COR-L47 (cell line): ENCODE measurements at places on chromosomes 1 and 21.
A peak's percentile ranks its signal among the peaks of the same experiment; 100 is the strongest.

DNA sequence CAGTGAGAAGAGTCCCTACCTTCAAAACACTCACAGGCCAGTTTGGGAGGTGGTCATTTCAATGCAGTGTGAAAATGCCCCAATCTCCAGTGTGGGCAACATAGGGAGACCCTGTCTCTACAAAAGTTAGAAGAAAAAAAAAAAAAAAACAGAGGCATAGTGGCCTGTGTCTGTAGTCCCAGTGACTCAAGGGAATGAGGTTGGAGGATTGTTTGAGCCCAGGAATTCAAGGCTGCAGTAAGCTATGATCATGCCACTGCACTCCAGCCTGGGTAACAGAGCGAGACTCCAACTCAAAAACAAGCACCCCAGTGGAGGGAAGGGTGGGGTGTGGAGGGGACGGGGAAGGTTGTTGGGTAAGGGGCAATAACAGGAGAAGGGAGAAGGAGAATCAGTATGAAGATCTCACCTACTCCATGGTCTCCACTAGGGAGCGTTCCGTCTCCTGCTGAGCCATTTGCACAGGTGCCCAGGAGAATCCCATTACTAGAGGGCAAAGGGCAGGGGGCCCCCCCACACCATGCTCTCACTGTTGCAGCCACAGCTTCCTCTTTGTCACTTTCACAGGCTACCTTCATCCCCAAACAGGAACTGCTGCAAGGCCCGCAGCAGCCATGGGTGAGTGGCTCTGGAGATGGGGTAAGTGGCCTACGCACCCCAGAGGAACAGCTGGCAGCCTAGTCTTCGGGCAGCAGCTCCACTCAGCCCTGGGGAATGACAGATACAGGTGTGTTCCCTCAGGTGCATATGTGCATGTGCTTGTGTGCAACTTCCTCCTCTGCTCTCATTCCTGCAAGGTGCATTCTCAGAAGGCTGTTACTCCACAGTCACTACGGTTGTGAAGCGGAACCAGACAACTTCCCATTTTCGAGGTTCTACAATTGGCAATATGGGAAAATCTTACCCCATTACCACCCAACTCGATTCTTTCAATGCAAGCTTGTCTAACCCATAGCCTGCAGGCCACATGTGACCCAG, 87.9 kb upstream of the LYST start:
- no peak for DNase-seq

GRCh38 chr1:100452641-100453040, 85.3 kb upstream of the GPR88 start:
- DNase-seq: no peak

DNA sequence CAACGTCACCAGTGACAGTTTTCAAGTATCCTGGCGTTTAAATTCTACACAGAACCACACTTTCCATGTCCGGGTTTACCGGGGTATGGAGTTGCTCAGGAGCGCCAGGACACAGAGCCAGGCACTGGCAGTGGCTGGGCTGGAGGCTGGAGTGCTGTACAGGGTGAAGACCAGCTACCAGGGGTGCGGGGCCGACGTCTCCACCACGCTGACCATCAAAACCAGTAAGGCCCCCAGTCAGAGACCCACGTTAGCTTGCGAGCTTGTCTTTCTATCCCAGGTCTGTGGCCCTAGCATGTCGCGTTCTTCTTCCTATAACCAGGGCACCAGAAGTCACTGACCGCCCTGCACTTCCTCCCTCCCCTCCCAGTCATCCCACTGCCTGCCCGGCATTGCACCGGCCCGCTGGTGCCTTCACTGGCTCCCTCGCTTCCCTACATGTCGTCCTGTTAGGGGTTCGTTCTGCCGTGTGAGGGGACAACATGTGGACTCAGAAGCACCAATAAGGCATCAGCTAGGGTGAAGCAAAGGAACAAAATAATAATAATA, 27.9 kb downstream of the UMODL1 start:
- DNase-seq: no peak

DNA sequence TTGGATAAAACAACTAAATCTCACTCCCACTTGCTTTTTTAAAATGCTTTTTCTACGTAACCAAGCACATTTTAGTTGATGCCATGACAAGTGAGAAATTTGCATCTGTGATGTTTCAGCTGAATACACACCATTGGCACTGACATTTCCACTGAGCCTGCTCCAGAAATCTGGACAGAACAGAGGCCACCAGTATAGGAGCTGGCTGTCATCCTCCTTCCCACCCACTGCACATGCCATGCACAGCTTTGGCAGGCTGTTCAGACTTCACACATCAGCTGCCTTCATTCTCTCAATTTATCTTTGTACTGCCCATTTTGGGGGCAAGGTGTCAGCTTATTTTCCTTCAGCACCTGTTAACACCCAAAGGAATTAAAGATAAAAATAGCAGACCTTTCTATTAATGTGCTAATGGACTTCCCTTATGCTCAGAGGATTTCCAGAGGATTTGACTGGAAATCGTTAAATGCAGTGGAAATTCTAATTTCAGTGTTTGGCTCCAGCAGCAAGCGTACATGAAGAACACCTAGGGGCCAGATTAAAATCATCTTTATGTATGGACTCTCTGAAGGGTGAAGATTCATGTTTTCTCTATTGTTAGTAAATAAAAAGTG, 12.9 kb upstream of the PODN start:
- no peak for DNase-seq

GRCh38 chr1:62038594-62039284, 155.9 kb upstream of the L1TD1 start:
- DNase-seq: no peak

- DNase-seq: no peak
Measured at GRCh38 chr1:173823781-173824314, 625 bp upstream of the DARS2 start.

GRCh38 chr1:217052626-217053025, 329.4 kb upstream of the ESRRG start:
- no peak for DNase-seq

- no peak for DNase-seq
Measured at GRCh38 chr1:240656531-240656930, 44.6 kb upstream of the GREM2 start.

GRCh38 chr1:32894019-32894600, 7.1 kb downstream of the TMEM54 start:
- peak; percentile 54 for DNase-seq

DNA sequence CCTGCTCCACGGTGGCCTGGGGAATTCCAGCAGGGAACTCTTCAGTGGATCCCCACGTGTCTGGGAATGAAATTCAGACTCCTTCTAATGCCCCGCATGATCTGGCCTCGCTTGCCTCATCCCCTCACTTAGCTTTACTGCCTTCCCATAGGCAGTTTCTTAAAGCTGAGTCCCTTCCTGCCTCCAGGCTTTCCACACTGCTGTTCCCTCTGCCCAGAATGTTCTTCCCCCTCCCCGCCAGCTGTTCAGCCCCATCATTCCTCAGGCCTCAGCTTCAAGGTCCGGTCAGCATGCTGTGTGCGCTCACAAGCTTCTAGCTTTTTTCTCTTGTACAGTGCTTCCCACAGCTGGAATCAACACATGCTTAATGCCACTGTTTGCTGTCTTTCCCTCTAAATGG, 54.9 kb upstream of the WASF2 start:
- no peak for DNase-seq

DNA sequence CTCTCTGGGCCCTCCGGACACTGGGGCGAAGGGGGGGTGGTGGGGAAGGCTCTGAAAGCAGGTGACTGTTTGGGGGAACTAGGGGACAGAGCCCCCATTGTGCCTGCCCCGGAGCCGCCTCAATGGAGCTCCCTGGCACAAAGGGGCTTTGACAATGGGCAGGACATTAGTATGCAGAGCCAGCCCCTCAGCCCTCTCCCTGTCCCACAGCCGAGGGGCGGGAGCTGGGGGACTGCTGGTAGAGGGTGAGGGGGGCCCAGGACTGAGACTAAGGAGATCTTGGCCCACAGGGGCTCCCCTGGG, 7.8 kb downstream of the KCNJ10 start:
- DNase-seq: no peak

GRCh38 chr1:115188680-115189395, 99.5 kb upstream of the TSPAN2 start:
- no peak for DNase-seq

- no peak for DNase-seq
Measured at GRCh38 chr1:225926551-225927113, 2.6 kb upstream of the PYCR2 start.

GRCh38 chr1:230609208-230609607, 33.1 kb upstream of the COG2 start:
- no peak for DNase-seq

DNA sequence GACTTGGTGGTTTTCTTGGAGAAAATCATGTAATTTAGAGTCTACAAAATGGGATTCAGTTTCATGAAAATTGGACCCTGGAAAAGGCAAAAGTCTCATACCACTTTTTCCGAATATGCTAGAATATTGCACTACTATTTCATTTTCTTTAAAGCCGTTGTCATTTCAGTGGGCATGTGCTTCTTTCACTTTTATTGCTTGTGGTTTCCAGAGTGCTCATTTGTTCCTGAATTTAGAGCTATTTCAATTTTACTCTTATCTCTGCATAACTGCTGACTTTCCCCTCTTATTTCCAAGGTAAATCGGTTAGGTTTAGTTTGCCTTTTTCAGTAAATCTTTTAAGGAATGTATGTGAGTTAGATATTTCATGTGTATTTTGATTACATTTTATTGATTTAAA, 11.6 kb downstream of the HHAT start:
- DNase-seq: no peak

GRCh38 chr1:52063192-52063591, 7.1 kb downstream of the BTF3L4 start:
- no peak for DNase-seq

GRCh38 chr1:75722966-75723365, 1.5 kb upstream of the ACADM start:
- DNase-seq: no peak

GRCh38 chr1:236639686-236640085, 35.4 kb upstream of the HEATR1 start:
- no peak for DNase-seq

- no peak for DNase-seq
Measured at GRCh38 chr1:67785847-67786753, 47.2 kb downstream of the GNG12 start.

GRCh38 chr1:208251015-208251414, 6.8 kb upstream of the PLXNA2 start:
- no peak for DNase-seq

DNA sequence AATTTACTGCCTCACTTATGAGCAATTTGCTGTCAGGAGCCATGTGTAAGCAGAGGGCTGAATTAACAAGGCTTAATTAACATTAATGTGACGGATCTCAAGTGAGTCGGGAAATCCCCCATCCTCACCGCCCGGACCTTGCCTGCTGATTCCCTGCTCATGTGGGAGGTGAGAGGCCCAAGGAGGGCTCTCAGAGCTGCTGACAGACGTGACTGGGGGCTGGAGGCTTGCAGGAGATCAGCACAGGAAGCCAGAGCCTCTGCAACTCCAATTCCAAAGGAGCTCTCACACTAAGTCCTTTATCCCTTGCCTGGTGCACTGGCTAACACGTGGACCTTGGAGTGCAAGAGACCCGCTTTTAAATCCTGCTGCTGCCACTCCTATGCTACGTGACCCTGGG, 19.4 kb downstream of the LRP8 start:
- DNase-seq: no peak

DNA sequence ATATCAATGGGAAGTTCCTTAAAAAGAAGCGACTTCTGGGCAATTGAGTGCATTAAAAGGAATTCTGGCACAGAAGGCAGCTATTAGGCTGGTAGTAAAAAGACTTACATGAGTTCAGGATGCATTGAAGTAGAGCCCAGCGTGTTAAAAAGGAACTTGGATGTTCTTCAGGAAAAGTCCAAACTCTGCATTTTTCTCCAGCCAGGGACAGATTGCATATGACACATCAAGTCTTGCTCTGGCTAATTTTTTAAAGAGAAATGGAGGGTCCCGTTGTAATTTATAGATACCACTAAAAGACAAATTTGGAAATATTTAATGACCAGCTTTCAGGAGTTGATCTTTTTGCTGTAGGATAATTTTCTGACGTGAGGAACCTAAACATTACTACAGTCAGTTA, 1.2 kb downstream of the TPRG1L start:
- DNase-seq: no peak

DNA sequence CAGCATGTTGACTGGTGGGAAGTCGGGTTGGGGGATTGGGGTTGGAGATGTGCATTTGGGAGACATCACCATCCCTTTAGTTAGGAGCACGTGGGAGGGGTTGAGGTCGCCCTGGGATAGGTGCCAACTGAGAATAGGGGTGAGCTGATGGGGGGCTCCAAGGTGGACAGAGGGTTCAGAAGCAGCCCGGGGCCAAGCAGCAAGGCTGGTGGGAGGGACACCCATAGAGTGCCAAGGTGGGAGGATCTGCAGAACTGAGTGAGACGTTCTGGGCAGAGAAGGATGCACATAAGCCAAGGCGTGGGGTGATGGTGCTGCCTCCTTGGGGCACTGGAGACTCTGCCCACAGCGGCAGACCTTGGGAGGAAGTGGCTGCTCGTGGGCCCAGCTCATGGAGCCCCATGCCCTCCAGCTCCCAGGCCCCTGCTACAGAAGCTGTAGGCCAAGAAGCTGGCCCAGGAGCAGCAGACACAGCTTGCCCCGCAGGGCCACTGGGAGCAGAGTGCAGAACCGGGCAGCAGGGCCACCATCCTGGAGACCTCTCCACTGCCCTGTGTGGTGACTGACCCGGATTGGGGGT, 31.4 kb upstream of the PKP1 start:
- DNase-seq: no peak

DNA sequence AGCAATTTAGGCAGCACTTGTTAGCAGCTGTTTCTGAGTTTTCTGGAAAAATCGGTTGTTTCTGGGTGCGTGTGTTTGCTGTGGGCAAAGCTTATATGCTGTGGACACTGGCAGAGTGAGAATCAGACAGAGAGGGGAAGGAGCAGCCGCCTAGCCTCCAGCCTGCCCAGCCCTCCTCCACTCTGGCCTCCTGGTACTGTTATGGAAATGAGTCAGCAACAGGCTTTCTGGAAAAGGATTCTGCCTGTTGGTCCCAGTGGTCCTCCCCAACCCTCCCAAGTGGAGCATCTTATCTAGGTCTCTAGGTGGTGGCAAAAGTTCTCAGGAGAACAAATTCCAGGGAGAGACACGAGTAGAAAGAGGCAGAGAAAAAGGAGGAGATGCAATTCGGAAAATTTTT, 42.2 kb upstream of the GOLT1A start:
- no peak for DNase-seq

DNA sequence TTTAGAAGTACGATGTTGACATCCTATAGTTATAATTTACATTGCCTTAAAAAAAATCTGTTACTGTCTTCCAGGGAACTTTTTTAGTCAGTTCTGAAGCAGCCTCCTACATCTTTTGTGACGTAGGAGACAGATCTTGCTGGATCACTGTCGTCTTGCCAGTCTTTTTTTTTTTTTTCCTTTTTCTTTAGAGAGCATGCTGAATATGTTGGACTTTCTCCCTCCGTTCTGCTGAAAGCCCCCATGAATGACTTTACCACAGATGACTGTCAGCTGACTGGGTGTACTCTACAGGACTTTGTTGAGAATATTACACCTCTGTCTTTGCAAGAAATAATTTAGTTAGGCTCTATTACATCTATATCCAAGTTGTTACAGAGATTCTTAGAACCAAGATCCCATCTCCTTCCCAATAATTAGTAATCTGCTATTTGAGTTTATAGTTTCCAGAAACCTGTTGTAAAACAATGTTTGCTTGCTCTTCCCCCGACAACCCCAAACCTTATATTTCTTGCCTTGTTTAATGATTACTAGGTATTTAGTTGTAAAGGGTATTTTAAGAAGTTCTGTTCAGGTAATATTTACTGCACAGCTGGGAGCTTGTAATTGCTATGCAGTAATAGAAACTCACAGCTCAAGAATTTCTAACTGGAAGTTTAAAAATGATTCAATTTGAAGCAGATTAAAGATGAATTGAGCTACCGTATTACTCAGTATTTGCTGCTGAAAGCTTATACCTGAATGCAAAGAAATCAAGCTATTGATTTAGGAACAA, 61.8 kb downstream of the RASAL2 start:
- DNase-seq: no peak
